ENCODE measurements at places on chromosomes 1 and 21.

GRCh38 chr1:185574139-185574875, 159.9 kb upstream of the HMCN1 start:
- no peak for DNase-seq

GRCh38 chr1:100441651-100442050, 89.3 kb downstream of the CDC14A start:
- DNase-seq, result no peak

DNA sequence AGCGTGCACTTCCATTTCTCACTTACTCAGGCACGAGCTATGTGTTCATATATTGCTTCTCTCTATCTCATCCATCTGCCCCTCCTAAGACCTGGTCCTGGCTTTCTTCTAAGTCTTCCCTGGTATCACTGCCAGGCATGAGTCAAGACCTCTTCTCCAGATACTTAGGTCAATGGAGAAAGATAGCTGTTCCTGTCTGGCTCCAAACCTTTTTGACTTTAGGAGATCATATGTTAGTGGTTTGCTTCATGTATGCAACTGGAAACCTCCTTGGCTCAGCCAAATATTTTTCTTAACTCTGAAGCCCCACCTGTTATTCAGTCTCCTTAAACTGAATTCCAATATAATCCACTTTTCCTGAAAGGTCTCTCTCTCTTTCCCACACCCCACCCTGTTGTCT, 211.6 kb upstream of the PTBP2 start:
- no peak for DNase-seq

DNA sequence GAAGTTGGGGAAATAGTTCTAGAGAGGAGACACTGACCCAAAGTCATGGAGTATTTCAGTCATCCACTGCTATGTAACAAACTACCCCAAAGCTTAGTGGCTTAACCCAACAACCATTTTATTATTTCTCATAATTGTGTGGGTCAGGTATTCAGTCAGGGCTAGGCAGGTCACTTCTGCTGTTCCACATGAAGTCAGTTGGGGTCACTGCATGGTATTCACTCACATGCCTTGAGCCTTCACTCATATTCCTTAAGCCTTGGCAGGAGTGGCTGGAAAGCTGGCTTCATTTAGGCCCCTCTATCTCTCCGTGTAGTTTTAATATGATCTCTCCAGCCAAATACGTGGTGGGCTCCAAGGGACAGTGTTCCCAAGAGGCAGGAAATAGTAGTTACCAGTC, 17.5 kb upstream of the RNF11 start:
- DNase-seq, result no peak

- DNase-seq, result no peak
These were observed 149.8 kb upstream of the TNR start for GRCh38 chr1:175893192-175893591.

GRCh38 chr1:219264561-219264960, 90.9 kb downstream of the LYPLAL1 start:
- no peak for DNase-seq

GRCh38 chr1:117779364-117779763, 150.1 kb downstream of the GDAP2 start:
- DNase-seq, result no peak
